Natural killer cell (primary cell): ENCODE measurements at places on chromosomes 1 and 21. TPM values are rescaled to one million over a fixed set of nuclear protein-coding genes. Genes with fewer than 3 reads are reported as not detected.

DNA sequence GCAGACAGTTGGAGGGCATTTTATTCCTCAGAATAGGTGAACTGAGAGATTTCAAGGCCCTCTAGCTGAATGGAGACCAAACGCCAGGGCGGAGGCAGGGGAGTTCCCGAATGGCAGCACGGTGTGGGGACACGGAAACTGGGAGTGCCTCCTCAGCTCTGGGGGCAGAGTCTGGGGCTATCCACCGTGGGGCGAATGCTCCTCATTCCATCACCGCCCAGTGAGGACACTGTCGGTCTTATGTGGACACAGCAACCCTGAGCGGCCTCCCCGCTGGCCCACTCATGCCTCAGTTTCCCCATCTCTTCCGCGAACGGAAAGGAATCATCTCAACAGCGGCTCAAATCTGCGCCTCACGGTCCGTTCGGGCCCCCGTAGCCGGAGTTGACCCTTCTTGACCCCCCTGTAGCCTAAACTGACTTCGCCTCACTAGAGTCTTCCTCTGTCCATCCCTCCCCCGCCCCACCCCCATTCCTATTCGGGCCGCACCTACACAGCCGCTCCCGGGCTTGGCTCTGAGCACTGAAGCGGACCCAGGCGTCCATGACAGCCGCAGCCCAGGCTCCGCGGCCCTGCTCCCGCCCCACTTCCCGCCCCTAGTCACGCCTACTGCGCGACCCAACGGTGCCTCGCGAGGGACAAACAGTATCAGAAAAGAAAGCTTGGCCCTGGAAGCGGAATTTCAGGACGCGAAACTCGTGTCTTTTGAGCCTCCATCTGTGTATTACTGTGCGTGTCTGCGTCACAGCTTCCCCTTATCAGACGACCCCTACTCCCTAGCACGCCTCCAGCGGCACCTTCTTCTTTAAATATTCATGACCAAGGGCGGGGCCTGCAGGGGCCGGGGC is at the start of gene PEX11B:
PEX11B (minus strand) TSS at position 574 of the 848 bp plus-strand sequence; CDS start at position 545, 29 bp downstream.
- DNase-seq, result peak; percentile 90

DNA sequence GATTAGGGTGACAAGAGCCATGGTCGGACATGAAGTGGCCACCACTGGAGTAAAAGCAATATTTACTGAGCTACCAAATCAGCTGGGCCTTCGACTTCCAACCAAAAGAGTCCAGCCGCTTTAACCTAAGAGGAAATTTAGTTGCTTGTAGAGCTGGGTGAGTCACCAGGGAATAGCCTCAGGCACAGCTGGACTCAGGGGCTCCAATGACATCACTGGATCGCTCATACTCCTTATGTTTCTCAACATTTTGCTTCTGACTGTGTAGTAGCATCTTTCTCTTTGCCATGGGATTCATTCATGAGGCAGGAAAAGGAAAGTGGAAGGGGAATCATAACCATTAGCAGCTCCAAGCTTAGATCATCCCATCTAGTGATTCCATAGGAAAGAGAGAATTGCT is 664.4 kb downstream of the MATN1 start:
- DNase-seq, result no peak

GRCh38 chr1:82836973-82837680 is 1036.4 kb downstream of the ADGRL2 start:
- no peak for DNase-seq

- no peak for DNase-seq
These were observed 41.1 kb downstream of the TNFSF18 start for GRCh38 chr1:173009597-173009996.

GRCh38 chr1:205545991-205546390 is 41.5 kb downstream of the CDK18 start:
- no peak for DNase-seq

DNA sequence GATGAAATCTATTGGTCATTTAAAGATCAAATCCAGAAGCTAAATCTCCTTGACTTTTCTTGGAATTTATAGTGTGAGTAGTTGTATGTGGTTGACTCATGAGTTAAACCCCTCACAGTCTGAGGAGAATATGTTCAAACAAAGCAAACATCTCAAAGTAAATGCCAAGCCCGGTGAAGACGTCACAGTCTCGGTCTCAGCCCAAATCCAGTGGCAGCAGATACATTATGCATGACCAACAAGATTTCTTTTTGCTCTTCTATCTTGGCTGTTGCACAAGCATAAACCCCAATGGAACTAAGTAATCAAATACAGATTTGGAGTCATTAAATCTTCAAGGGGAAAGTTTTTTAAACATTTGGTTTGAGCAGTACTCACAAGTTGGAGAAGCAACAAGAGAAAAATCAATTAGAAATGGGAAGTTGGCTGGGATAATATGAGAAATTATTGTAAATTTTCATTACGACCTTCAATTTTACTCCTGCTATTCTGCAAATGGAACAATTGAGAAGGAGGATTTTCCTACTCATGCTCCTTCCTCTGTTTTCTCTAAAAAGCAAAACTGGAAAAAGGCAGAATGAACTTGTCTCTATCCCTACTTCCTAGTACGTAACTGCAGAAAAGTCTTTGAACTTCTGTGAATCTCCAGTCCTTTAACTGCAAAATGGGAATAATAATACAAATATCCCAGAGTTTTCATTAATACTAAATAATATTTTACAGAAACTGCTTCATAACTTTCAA is 575.8 kb downstream of the NUF2 start:
- DNase-seq, result no peak

GRCh38 chr1:116311756-116312680 is 61.0 kb upstream of the ATP1A1 start:
- no peak for DNase-seq

DNA sequence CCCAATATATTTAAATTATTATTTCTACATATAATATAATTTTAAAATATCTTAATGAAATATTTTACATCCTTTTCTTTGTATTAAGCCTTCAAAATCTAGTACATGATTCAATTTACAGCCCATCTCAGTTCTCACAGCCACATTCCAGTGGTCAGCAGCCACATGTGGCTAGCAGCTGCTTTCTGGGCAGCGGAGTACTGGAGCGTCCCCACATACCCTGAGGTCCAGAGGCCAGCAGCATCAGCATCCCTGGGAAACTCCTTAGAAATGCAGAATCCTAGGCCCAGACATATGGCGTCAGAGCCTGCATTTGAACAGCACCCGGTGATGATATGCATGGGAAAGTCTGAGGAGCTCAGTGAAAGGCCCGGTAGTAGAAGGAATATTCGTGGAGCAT is 8.6 kb upstream of the LHX4 start:
- DNase-seq, result no peak

GRCh38 chr21:36567216-36567885 is 87.4 kb upstream of the CLDN14 start:
- DNase-seq, result no peak

- DNase-seq, result no peak
These were observed 30.6 kb upstream of the LCE5A start for GRCh38 chr1:152479792-152480595.

DNA sequence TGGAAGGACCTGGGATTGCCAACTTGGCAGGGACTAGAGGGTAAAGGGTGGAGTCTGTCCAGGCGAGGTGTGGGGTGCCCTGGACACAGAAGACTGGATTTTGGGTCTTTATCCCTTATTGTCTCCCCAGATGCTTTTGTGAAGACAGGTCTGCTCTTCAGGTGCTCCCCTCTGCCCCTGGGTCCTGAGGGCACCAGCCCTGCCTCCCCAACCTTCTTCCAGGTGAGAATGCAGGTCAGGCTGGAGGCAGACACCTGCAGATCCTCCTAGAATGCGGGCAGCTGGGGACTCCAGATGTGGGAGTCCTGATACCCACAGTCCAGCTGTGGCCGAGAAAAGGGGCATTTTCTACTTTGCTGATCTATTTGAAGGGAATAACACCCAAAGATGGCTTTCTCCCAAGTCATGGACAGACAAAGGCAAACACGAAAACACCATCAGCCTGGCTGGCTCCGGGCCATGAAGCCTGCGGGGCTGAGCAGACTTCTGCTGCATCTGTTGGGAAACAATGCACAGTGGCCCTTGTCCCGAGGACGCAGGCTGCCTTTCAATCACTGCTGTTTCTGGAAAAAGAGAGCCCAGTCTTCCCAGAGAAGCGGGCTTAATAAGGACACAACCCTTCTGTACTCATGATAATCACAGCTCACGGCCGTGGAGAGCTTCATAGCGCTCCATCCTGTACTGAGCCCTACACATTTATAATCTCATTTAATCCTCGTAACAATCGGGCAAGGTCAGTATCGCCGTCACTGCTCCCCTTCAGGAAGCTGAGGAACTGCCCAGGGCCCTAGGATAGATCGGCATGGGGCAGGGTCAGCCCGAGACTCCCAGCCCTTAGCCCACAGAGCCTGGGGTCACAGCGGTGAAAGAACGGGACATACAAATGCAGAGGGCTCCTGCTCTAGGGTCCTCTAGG is 62.0 kb upstream of the ABCG1 start:
- no peak for DNase-seq

GRCh38 chr1:203278082-203278884 is 27.0 kb upstream of the BTG2 start:
- DNase-seq, result peak; percentile 61

DNA sequence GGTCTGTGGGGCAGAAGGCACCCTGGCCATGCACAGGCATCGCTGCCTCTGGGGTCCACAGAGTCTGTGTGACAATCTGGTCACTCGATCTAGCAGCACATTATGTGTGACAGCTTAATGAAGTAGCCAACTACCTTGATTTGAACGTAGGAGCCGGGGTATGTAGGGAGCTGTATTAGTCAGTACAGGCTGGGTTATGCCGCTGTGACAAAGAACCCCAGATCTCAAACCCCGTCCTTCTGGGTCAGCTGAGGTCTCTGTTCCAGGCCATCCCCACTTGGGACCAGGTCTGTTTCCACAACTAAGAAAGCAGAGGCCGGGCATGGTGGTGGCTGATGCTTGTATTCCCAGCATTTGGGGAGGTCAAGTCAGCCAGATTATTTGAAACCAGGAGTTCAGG is 8.3 kb upstream of the ATAD3B start:
- DNase-seq, result no peak

DNASE2B gene
- total RNA-seq, result not detected

ADAM30 gene
- total RNA-seq, result not detected

IL20 gene
- not detected for total RNA-seq

PRPF38A gene
- total RNA-seq, result 95.4 TPM

GBP6 gene
- 0.39 TPM for total RNA-seq
